ENCODE measurements at places on chromosomes 11 and 22.

DNA sequence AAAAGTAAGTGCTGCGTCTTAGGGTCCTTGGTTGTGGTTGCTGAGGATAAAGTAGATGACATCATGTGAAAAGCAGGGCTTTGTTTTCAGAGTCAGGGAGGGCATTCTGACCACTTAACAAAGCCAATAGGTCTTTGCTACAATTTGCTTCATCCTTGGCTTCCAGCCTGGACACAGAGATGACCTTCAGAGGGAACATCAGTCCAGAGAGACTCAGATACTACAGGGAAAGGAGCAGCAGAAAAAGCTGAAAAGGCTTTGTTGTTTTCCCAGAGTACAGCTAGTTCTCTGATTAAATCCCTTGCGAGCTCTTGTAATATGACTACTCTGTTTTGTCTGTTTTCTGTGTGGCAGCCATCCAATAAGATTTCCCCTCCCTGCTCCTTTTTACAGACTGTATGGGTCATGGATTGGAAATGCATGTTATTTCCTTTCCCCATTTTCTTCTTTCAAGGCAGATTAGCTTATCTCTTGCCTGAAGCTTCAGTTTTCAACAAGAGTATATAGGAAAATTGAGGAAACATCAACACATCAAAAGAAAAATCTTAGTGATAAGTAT is 31.9 kb downstream of the ATG13 start:
- DNase-seq, result no peak

GRCh38 chr22:32765132-32765618 is 36.3 kb upstream of the TIMP3 start:
- no peak for DNase-seq

- DNase-seq, result no peak
Measured at GRCh38 chr11:13367115-13367514, 89.5 kb downstream of the BMAL1 start.

- DNase-seq, result no peak
Measured at GRCh38 chr11:36362902-36363301, 66.8 kb downstream of the PRR5L start.

- DNase-seq, result no peak
Measured at GRCh38 chr11:116386118-116386699, 386.6 kb downstream of the BUD13 start.
